ENCODE measurements at places on chromosomes 12 and 14. TPM values are rescaled to one million over a fixed set of nuclear protein-coding genes. Genes with fewer than 3 reads are reported as not detected.

The NTF3 gene
- 3.9 TPM for total RNA-seq

DNA sequence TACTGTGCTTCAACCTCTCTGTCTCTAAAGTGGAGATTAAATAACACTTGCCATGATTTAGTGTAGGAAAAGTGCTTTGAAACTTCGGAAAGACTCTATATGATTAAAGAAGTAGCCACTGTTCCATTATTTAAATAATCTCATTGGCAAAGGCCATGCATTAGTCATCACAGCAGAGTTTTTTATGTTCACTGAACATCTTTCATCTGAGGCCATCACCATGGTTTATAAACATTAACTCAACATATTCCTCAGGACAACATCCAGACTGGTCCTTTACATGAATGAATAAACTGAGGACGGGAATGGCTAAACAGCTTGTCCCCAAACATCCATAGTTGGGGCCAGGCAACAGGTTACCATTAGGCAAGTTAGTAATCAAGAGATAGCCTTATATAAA is 124.6 kb upstream of the FRMD6 start:
- H3K4me3 ChIP-seq: no peak overlapping the region
- no peaks in the 10 kb centered on the region for H3K36me3 ChIP-seq
- no peak overlapping the region for H3K27ac ChIP-seq

The KRT5 gene
- total RNA-seq: not detected

GRCh38 chr12:65307169-65307501 is 28.7 kb downstream of the MSRB3 start:
- no peaks in the 10 kb centered on the region for H3K4me1 ChIP-seq
- H3K27ac ChIP-seq: no peak overlapping the region
- DNase-seq: no peak
- H3K36me3 ChIP-seq: no peaks in the 10 kb centered on the region
- no peak overlapping the region for H3K4me3 ChIP-seq
- H3K27me3 ChIP-seq: no peaks in the 10 kb centered on the region

The CCDC60 gene
- total RNA-seq: not detected

Measured in ovary (tissue), 10 donors.